ENCODE measurements at places on chromosomes 3 and 15.

GRCh38 chr3:16309558-16309957 lies 44.5 kb downstream of the OXNAD1 start:
- peak; percentile 49 for DNase-seq

DNA sequence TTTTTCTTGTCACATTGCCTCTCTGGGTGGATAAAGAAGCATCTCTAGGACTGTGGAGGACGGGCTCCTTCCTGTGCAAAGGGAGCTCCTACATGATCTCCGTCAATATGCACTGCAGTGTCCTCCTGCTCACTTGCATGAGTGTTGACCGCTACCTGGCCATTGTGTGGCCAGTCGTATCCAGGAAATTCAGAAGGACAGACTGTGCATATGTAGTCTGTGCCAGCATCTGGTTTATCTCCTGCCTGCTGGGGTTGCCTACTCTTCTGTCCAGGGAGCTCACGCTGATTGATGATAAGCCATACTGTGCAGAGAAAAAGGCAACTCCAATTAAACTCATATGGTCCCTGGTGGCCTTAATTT lies 478 bp downstream of the GPR15 start:
- no peak for DNase-seq

- no peak for DNase-seq
These were observed 16.5 kb upstream of the PLXND1 start for GRCh38 chr3:129622933-129623332.

DNA sequence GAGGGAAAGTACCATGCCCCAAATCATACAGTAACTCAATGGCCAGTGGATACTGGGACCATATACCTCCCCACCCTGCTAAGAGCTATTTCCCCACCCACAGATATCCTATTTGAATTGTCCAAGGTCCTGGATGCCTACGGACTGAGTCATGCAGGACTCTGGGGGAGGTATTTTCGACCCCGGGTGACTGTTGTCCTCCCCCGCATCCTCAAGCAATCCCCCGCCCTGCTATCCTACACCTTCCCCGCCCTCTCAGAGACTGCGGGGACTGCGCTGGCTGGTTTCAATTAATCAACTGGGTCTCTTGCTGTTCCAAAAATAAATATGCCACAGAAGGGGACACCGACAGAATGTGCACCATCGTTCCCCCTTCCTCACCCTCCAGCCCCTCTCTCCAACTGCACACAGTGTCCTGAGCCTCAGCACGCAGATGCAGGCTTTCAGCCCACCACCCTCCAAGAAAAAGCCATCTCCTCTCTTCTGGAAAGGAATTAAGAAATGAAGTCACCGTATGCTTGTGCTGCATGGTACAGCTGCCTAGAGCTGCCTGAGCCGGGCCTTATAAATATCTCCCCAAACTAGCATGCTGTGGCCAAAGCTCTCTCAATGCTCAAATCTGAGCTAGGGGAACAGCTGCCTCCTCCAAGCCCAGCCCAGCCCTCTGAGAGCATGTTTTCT lies 8.1 kb downstream of the CAV3 start:
- DNase-seq: no peak

DNA sequence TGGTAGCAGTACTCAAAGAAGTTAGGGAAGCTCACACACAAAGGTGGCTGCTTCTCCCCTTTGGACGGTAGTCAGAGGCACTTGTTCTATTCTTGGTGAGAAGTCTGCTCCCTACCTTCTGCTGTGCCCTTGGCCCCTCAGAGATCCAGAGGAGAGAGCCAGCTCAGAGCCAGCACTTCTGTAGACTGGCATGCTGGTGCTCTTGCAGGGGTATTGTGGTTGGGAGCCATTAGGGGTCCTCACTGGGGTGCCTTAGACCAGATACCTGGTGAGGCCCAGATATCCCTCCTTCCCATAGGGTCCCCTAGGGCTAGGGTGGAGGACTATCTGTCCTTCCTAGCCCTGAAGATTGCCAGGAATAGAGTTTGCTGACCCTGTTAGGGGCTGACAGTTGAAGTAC lies 140.6 kb downstream of the EEFSEC start:
- no peak for DNase-seq

Data from stimulated activated naive CD4-positive, alpha-beta T cell treated with Interleukin-2 at 50 U/mL for 16 hours (primary cell).